Activated CD8-positive, alpha-beta memory T cell treated with anti-CD3 and anti-CD28 coated beads for 1 hour (primary cell): ENCODE measurements at places on chromosomes 3 and 15.

GRCh38 chr3:15635121-15635661, 33.6 kb downstream of the BTD start:
- DNase-seq = no peak

- DNase-seq = no peak
Measured at GRCh38 chr3:22296601-22297000, 545.6 kb upstream of the ZNF385D start.

GRCh38 chr3:44729384-44729910, at the start of gene ZNF501:
Gene ZNF501 (plus strand): TSS chr3:44729635. CDS start chr3:44734422, 4,787 bp downstream.
- DNase-seq = peak; percentile 56

- no peak for DNase-seq
Measured at GRCh38 chr3:175526609-175527280, 667.6 kb downstream of the NAALADL2 start.

DNA sequence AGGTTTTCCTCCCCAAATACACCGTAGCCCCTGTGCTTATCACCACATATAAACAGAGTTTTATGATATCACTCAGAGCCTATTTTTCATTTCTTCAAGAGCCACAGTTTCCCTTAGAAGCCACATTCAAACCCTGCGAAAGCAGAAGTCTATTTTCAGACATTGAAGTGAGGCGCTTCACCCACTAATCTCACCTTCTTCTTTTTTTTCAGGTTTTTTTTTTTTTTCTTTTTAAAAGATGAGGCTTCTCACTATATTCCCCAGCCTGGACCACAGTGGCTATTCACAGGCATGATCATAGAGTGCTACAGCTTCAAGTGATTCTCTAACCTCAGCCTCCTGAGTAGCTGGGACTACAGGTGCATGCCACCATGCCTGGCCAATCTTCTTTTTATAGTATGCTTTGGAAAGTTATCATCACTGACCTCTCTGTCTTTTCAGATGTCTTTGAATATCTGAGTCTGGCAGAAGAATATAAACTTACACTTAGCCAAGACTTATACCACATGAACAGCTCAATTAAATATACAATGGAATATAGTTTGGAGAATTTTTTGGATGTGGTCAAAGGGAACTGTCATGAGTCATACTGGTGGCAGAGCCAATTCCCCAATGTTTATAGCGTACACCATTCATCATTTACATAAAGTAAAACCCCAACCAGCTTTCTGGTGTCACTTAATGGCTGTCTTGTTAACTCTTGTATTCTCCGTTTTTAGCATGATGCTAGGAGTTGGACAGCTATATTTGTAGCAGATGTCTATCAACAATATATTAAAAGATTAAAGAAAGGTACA, 59.7 kb upstream of the CCDC50 start:
- DNase-seq = no peak

GRCh38 chr15:57353317-57353804, 22.9 kb upstream of the CGNL1 start:
- DNase-seq = no peak

- no peak for DNase-seq
Measured at GRCh38 chr3:52047295-52047960, 8.9 kb downstream of the DUSP7 start.

DNA sequence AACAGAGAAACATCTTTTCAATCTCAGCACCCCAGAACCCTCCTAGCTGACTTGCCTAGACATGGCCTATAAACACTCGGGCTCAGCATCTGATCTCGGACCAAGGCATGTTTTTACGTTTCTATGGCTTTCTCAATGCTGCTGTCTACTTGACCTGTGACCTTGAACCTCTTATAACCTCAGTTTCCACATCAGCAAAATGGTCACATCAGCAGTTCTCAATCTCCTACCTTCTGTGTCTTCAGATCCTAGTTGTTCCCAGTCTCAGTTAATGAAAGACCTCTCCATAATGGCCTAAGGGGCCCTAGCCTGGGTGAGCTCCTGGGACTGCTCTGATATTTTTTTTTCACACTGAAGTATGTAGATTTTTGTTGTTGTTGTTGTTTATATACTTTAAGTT, 39.6 kb downstream of the SSUH2 start:
- no peak for DNase-seq

GRCh38 chr15:39497016-39497758, 83.7 kb upstream of the THBS1 start:
- DNase-seq = no peak

- no peak for DNase-seq
Measured at GRCh38 chr3:195045481-195046210, 225.3 kb downstream of the XXYLT1 start.

DNA sequence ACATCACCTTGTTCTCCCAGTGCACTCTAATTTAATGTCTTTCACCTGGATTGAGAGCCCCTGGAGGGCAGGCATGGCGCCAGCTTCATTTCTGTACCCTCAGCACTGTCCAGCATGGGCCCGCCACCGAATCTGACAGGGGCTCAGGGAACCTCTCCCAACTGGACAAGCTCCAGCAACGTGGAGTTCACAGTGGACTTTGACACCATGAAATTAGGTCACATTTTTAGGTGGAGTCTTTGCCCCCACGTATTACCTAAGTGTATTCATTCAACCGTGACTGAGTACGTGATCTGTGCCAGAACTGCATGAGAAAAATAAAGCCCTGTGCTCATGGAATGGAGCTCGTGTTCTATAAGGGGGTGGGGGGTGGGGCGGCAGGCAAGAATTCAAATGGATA, 94.1 kb upstream of the ATP2B2 start:
- DNase-seq = no peak

DNA sequence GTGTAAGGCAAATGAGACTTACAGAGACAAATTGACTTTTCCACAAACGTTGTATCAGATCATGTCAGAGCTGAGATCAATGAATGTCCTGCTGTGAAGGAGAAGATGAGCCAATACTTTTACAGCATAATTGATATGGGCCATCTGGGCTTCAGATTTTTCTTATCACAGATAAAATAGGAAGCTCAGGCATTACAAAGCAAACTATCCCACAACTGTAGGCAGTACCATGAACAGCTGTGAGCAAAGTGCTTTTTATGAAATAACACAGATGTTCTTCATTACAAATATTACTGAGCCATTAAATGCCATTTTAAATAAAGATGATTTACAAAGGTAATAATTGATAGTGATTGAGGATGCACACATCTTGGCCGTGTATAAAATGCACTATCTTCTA, 852.3 kb downstream of the OTOL1 start:
- no peak for DNase-seq

GRCh38 chr3:34207002-34207401, 408.6 kb downstream of the PDCD6IP start:
- DNase-seq = no peak

DNA sequence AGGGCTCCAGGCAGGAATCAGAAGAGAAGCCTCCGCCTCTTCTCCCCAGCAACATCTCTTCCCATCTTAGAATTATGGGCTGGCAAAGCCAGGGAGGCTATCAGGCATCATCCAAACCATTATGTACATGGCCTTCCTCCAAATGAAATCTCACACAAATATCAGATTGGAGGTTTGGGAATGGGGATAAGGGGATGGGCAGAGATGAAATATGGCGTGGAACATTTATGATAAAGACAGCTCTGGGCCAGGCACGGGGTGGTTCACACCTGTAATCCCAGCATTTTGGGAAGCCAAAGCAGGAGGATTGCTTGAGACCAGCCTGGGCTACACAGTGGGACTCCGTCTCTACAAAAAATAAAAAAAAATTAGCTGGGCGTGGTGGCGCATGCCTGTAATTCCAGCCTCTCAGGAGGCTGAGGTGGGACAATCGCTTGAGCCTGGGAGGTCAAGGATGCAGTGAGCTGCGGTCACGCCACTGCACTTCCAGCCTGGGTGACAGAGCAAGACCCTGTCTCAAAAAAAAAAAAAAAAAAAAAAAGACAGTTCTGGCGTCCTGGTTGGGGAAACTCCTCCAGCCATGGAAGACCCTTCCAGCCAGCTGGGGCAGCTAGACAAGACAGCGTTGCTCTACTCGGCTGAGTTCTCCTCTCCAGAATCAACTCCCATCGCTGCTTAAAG, 36.6 kb downstream of the CPN2 start:
- no peak for DNase-seq

GRCh38 chr15:55770806-55771205, 27.9 kb upstream of the PRTG start:
- no peak for DNase-seq

DNA sequence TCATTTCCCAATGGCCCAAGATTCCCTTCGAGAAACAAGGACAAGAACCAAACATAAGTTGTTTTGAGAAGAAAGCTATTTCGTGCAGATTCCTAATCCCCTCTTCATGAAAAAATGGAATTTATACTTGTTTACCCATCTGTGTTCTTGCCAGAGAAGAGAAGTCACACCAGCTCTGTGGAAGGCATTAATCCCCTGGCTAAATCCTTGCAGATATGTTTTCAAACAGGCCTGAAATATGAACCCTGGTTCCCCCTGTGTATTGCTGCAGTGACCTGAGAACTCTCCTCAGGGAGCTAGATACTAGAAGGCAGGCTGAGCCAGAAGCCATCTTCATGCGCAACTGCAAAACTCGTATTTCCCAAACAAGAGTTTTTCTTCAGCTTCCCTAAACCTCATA, 337.7 kb downstream of the NEK10 start:
- DNase-seq = no peak

DNA sequence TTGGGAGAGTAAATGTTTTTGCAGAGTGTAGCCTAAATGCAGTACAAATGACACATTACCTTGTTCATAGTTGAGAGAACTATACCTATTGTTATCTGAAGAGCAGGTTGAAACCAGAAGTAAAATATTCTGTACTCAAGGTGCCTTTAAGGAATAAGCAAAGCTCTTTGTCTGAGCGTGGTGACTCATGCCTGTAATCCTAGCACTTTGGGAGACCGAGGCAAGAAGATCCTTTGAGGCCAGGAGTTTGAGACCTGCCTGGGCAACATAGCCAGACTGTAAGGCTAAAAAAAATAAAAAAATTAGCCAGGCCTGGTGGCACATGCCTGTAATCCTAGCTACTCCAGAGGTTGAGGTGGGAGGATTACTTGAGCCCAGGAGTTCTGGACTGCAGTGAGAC, 2.2 kb upstream of the RNF13 start:
- no peak for DNase-seq

- DNase-seq = no peak
Measured at GRCh38 chr15:56038015-56038414, 44.6 kb upstream of the NEDD4 start.

- DNase-seq = no peak
Measured at GRCh38 chr3:131883086-131883485, 151.7 kb downstream of the CPNE4 start.

DNA sequence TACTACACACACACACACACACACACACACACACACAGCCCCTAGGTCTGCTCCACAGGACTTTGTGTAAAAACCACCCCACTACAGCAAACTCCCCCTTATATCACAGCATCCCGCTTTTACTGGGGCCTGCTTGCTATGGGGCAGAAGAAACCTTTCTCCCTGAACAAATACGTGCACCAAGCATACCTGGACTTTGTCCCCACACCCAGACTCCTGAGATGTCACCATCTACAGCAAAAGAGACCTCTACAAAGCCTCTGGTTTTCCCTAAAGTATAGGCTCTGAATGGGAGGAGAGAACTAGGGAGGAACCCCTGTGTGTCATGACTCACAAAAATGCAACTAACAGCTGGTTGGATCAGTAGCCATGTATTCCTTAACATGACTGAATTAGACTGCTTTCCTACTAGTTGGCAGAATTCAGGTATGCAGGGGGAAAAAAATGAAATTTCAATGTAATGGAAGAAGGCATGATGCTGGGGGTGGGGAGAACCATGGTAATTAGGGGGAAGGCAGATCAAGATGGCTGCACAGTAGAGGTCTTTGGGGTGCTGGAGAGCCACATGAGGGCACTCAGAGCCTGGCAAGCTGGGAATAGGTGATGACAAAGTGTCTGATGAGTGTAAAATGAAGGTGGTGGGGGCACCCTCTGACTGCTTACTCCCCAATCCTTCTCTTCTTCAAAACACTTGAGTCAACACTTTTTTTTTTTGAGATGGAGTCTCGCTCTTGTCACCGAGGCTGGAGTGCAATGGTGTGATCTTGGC, 45.9 kb downstream of the DAPK2 start:
- DNase-seq = no peak

GRCh38 chr3:186502138-186502948, 41.8 kb downstream of the CRYGS start:
- no peak for DNase-seq

- DNase-seq = no peak
Measured at GRCh38 chr3:183500319-183500718, 55.2 kb downstream of the KLHL6 start.

DNA sequence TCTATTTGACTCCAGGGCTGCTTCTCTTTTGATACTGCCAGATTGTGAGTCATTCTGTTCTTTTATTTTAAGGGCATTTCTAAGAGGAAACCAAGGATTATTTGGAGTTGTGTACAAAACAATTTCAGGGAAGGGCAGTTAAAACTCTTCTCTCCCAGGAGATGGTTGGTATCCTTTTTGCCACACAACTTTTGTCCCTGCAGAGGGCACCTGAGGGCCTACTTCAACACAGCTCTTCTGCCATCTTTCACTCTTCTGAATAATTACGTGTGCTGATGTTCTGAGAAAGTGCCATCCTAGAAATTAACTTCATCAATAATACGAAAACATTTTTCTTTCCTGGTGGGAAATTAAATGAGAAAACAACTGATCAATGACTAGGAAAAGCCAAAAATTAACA, 75.7 kb upstream of the GADL1 start:
- DNase-seq = no peak

GRCh38 chr3:45347315-45348000, 40.9 kb upstream of the LARS2 start:
- no peak for DNase-seq

- DNase-seq = no peak
Measured at GRCh38 chr3:113773381-113773780, 26.5 kb downstream of the ATP6V1A start.

DNA sequence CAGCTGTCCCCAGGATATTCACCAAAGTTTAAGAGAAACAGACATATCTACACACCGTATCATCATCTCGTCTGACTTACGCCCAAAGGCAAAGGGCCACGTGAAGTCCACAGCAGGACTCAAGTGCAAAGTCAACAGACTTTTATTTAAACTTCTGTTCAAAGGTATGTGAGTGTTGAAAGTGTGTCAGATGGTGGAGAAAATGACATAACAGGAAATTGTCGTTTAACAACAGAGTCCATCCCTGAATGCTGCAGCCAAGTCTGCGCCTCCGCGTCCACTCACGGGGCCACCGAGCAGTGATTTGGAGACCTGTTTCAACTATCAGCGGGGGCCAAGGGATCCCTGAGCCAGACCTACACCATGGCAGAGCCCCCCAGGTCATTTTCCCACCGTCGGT, 165.6 kb downstream of the XXYLT1 start:
- no peak for DNase-seq
